ENCODE measurements at places on chromosomes 16 and 17.

DNA sequence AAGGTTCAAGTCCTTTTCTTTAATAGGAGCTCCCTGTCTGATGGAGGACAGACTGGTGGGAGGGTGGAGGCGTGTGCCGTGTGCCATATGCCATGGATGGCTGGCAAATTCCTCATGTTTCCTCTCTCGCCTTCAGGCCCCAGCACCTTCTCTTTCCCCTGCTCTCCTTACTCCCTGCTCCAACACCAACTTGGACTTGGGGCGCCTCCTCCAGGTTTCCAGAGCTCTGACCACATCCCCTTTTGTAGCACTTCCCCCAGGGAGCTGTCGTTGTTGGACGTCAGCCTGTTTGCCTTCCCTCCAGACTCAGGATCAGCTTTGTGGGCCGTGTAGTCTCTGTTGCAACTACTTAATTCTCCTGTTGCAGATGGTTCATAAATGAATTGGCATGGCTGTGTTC is 30.7 kb downstream of the TMC7 start:
- DNase-seq: no peak

- no peak for DNase-seq
These were observed 240.0 kb upstream of the IRX5 start for GRCh38 chr16:54690710-54691109.

DNA sequence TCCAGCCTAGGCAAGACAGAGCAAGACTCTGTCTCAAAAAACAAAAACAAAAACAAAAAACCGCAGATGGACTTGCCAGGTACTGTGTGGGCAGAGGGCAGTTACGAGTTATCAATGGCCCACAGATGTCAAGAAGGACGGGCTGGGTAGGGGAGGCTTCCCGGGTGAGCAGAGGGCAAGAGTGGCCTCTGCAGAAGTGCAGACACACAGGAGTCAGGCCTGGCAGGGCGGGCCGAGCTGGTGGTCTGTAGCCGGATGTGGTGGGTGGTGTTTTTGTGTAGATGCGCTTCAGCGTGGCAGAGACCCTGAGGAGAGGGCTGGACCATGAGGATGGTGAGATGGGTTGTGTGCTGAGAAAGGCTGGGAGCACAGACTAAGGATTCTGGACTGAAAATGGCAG is 44.9 kb upstream of the KDM6B start:
- no peak for DNase-seq

GRCh38 chr16:64892835-64893785 is 228.8 kb downstream of the CDH11 start:
- DNase-seq: peak; percentile 72

DNA sequence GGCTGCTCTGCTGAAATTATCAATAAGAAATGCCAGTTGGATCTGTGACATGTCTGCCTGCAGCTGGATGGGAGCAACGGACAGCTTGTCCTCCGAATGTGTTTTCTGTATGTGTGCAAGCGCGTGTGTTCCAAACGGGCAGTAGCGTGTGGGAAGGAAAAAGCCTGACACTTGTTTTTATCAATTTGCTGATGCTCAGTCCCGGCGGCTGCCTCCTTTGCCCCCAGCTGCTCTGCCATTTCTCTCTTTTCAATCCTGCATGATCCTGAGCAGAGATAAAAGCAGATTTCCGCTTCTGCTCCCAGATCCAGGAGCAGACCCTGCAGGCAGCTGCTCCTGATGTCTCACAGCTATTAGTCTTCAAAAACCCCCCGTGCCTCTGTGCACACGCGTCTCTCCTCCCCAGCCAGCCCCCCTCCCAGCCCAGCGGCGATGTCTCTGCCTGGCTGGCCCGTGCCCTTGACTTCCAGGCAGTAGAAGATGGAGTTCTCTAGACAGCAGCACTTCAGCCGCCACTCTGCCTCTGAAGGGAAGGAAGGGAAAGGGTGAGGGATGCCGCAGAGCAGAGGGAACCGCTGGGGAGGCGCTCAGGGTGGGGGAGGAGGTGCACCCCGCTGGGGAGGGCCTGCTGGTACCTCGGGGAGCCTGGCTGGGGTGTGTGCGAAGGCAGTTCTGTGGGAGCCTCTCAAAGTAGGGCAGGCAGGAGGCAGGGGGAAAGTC is 4.1 kb downstream of the PRCD start:
- no peak for DNase-seq

GRCh38 chr16:77758508-77758907 is 29.9 kb upstream of the VAT1L start:
- DNase-seq: no peak

DNA sequence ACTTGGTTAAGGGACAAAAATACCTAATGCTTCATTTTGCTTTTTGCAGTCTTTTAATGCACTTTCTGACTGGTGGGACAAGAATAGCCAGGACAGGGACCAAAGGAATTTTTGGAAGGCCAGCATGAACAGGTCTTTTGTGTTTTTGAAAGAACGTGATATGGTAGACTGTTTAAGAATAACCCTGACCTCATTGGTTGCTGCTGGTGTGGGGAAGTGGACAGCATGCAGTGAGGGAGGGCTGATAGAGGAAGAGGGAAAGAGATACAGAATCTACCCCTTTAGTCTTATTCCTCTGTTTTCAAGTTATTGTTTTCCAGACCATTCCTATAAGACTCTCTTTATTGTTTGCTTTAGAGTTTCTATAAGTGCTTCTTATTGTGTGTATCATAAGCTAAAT is 816.2 kb downstream of the CDH11 start:
- no peak for DNase-seq

DNA sequence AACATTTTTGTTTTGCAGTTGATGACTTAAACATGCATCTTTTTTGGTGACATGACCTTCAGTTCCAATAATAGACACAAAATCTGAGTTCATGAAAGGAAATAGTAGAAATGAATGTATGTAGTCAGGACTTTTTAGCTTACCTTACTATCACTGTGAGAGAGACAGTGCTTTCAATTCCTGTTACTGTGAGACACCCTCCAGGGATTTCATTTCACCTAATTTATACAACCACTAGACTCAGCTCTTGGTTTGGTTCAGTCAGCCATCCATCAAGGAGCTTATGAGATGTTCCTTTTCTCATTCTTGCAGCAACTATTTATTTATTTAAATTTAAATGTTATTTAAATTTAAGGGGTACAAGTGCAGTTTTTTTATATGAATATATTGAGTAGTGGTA is 77.9 kb downstream of the MAP2K4 start:
- DNase-seq: no peak

GRCh38 chr17:2931876-2932275 is 131.5 kb downstream of the OR1D5 start:
- DNase-seq: no peak

GRCh38 chr17:36939052-36939801 is 2.0 kb downstream of the LHX1 start:
- no peak for DNase-seq

DNA sequence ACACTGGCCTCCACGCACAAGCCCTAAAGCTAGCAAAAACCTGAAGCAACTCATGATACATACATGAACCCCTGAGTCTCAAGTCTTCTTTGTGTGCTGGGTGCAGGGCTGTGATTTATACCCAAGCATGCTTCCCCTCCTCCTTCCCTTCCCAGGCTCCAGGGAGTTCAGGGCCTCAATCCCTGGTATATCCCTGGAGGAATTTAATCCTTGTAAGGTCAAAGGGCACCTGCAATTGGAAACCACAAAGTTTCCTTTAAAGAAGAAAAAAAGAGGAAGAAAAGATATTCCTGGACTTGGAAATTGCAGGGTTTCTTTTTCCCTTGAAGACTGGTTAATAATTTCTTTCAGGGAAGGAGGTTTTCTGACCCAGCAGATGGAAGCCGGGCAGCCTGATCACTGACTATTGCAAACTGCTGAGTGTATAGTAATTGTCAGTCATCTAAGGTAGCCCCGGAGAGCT is 182.3 kb downstream of the AATF start:
- DNase-seq: peak; percentile 18

- no peak for DNase-seq
These were observed 416 bp downstream of the RNF43 start for GRCh38 chr17:58416937-58417299.

DNA sequence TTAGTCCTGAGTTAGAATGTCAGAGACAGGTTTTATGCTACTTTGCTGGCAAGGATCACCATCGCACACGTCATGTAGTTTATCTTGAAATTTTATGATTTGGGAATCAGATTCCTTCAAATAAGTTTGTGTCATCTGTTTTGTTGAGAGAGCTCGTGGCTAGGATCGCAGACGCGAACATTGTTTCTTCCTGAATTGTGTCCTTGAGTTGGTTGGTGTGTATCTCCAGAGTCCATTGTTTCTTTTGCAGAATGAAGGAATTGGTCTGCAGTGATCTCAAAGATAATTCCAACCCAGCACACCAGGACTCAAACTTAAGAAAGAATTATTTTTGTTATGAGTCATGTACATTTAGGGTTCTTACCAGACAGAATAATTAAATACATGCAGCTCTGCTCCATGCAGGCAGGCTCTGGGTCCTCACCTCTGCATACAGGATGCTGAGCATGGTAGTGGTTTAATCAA is 51.6 kb downstream of the PRKCA start:
- peak; percentile 55 for DNase-seq

DNA sequence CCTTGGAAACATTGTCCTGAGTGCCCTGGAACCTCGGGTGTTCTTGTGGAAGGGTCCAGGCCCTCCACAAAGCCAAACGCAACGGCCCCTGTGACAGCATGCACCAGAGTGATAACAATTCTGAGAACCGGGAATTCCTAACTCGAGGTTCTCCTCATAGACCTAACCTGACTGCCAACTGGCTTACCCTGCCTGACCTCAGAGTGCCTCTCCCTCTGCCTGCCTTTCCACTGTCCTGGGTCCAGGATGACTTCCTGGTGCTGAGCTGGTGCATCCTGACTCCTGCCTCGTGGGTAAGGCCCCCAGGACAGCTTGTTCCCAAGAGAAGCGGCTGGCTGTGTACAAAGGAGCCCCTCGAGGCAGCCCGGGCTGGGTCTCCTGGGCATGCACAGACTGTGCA is 51.8 kb downstream of the SRL start:
- no peak for DNase-seq

DNA sequence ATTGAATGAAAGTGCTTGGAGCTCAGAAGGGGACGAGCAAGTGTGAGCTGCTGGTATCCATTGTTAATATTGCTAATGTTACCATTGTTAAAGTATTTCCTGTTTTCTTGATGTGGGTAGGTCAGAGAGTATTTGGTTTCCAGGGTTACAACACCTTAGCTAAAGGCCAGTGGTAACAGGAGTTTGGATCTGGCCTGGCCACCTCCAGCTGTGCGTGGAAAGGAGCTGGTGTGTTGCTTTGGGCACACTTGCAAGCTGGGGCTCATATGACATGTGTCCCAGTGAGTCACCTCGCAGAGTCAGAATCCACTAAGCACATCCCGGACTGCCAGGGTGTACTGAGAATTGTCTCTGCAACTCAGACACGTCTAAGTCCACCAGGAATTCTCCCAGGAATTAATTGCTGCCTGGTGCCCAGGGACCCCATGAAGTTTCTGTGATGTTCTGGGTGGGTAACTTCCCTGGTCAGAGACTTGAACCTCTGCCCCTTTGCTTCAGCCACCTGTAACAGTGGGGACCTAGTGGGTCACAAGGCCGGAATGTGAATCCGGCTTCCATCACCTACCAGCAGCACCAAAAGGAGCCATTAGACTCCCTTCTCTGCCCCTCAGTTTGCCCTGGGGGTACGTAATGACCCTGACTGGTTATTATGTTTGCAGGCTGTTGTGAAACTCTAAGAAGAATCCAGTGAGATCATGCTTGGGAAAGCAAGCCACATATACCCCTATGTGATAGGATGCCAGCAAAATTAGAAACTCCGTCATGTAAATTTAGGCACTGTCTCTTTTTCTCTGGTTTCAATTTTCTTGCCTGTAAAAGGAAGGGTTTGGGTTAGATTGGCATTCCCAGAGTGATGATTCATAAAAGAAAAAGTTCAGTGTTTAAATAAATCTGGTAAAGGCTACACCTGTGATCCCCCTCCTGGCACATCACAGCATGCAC is 12.8 kb downstream of the SLC6A2 start:
- no peak for DNase-seq

DNA sequence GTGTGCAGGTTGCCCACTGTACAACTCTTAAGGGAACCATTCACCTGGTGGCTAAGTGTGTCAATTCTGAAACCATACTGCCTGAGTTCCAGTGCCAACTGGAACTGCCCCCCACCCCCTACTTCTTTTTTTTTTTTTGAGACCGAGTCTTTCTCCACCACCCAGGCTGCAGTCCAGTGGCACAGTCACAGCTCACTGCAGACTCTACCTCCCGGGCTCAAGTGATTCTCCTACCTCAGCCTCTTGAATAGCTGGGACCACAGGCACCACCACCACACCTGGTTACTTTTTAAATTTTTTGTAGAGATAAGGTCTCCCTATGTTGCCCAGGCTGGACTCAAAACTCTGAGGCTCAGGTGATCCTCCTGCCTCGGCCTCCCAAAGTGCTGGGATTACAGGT is 40.4 kb upstream of the DHX8 start:
- no peak for DNase-seq

GRCh38 chr17:72931635-72932034 is 160.9 kb downstream of the SLC39A11 start:
- no peak for DNase-seq

DNA sequence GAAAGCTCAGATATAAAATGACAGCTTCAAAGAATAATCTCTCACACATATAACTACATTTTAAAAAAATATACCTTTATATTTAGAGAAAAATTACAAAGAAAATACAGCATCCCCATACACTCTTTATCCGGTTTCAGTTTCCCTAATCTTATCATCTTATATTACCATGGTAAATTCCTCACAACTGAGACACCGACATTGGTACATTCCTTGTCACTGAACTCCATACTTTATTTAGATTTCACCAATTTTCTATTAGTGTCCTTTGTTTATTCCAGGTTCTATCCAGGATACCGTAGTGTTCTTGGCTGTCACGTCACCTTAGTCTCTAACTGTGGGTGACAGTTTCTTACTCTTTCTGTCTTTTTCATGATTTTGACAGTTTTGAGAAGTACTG is 22.0 kb upstream of the ABCA10 start:
- no peak for DNase-seq

DNA sequence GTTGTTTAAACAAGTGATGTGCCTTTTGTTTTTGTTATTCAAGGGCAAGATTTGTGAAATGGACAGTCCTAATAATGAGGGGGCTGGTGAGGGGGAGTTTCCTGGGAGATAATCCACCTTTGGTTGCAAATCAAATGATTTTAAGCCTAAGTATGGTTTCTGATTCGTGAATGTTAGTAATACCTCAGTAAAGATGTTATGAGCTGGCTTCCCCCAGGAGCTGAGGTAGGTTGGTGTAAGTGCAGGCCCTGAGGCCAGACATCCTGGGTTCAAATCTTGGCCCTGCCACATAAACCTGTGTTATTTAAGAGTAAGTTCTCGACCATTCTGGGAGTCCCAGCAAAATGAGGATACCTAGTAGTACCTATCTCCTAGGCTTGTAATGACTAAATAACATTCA is 1.5 kb downstream of the SNX29 start:
- no peak for DNase-seq

GRCh38 chr17:56808503-56808902 is 25.2 kb downstream of the C17orf67 start:
- DNase-seq: no peak

- DNase-seq: no peak
These were observed 96.6 kb downstream of the ENGASE start for GRCh38 chr17:79171188-79171587.

- DNase-seq: no peak
These were observed 159.3 kb downstream of the C16orf78 start for GRCh38 chr16:49532873-49533272.

GRCh38 chr17:74918906-74919305 is 4.1 kb downstream of the USH1G start:
- no peak for DNase-seq

All from smooth muscle cell of the brain vasculature (primary cell).